HTR-8/SVneo (cell line): ENCODE measurements at places on chromosomes 12 and 14.
A peak's percentile ranks its signal among the peaks of the same experiment; 100 is the strongest.

DNA sequence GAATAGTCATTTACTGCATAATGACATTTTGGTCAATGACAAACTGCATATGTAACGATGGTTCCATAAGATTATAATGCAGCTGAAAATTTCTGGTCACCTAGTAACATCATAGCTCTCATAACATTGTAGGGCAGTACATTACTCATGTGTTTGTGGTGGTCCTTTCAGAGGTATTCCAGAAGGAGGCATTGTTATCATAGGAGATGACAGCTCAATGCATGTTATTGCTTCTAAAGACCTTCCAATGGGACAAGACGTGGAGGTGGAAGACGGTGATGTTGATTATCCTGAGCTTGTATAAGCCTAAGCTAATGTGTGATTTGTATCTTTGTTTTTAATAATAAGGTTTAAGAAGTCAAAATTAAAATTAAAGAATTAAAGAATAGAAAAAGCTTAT, 43.8 kb upstream of the TSPAN11 start:
- DNase-seq = no peak

- no peak for DNase-seq
Measured at GRCh38 chr12:47990351-47991105, 13.7 kb downstream of the COL2A1 start.

DNA sequence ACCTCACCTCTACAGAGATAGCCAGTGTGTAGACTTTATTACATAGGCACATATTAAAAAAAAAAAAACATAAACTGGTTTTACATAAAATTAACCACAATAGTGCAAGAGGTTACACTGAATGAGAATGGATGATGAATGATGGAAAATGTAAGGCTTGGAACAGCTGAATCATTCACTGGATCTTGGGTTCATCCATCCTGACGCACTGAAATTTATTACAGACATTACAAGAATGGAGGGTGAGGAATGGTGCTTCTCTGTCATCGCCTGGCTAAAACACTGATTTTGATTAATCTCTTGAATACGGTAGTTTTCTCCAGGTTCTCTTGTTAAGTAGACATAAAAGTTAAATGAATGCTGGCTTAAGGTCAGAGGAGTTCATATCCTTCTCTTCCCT, 40.0 kb upstream of the GTF2A1 start:
- DNase-seq = no peak

DNA sequence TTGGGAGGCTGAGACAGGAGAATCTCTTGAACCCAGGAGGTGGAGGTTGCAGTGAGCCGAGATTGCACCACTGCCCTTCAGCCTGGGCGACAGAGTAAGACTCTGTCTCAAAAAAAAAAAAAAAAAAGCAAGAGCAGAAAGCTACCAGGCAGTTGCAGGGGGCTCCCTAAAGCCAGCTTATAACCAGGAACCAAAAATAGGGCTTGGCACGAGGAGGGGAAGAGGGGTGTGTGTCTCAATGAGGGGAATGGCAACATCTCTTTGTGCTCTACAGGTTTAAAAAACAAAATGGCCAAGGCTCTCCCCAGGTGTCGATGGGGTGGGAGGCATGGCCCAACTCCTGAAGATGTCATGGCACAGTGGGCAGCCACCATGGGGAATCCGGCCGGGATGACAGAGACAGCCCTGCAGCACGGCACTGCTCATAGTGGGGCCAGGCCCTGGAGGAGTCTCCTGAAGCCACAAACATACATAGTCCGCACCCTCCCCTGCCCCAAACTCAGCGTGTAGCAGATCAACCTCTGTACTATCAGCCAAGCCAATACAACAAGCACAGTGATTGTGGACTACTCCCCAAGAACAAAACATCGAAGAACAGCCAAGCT, 16.0 kb upstream of the EIF5 start:
- no peak for DNase-seq

DNA sequence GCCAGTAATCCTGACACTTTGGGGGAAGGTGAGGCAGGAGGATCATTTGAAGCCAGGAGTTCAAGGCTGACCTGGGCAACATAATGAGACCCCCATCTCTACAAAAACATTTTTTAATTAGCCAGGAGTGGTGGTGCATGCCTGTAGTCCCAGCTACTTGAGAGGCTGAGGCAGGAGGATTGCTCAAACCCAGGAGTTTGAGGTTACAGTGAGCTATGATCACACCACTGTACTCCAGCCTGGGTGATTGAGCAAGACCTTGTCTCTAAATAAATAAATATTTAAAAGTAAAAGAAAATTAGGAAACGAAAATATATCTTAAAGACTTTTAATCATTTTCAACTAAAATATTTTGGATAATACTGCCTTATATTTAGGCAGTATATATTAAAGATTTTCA, 25.9 kb downstream of the CKB start:
- DNase-seq = no peak

- DNase-seq = no peak
Measured at GRCh38 chr12:47863467-47863866, 41.3 kb downstream of the VDR start.

DNA sequence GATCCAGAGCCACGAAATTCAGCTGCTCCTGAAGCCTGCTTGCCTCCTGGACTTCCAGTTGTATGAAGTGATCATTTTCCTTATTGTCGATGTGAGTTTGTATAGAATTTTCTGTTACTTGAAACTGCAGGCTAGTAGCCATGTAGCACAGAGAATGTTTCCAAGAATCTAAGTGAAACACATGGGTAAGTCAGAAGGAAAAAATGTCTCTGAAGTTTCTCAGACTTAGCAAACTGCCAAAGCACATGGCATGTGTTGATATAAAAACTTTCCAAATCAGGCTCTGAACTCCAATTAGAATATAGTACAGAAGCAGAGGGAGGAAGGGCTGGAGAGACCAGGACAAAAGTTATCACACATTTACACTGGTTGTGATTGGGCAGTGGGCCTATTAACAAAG, 9.8 kb upstream of the PCNX1 start:
- no peak for DNase-seq

DNA sequence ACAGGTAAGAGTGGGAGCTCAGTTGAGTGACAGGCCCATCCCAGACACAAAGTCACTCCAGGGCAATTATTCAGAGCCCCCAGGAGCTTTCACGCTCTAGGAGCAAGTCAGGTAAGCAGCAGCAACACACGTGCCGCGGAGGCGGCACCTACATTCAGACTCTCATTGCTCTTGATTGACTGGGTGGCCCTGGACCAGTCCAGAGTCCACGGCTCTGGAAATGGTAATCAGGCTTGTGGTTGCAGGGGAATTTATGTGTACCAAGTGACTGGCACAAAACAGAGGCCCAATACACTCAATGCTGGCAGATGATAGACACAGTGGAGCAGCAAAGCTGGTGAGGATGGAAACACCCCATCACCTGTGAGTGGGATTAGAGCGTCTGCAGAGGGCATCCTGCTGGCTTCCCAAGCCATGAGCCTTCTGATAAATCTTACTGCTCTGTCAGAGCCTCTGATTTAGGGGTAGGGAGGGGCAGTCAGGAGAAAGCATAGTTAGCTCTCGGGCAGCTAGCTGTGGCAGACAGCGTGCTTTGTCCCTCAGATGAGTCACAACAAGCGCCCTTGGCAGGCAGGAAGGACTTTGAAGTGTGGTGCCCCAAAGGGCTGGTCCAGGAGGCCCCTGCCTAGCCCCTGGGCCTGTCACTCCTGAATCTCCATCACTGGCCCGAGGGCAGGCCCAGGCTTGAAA, 344.7 kb downstream of the CACNA1C start:
- DNase-seq = peak; percentile 46

DNA sequence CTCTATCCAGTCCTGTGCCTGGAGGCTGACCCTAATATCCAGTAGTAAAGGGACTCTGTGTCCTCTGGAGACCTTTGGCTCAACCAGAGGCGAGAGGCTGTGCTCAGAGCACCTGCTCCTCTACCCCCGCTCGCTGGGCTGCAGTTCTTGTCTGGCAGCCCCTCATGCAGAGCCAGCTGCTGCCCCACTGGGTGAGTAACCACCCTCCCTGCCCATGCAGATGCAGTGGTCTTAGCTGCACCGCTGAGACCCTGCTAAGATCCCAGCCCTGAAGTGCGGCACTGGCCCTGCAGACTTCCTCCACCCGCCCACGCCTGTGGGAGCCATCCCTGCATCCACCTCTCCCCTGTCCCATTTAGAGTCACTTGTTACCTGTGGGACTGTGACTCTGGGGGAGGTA, 347.5 kb upstream of the SFSWAP start:
- no peak for DNase-seq

DNA sequence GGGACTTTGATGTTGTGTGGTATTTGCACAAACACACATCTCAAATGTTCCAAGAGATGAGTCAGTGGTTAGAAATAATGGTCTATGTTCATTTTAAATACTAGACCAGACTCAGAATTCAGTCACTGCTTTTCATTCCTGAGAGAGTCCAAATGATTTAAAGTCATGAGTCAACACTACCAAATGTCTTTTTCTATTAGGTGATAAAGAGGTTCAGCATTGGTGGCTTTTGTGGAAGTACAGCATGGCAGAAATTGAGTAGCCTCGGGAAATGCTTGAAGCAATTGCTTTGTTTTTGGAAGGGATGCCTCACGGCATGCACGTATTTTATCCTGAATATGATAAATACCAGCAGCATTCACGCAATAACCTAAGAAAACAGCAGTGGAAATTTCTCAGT, 115.7 kb downstream of the DIO2 start:
- DNase-seq = peak; percentile 42

DNA sequence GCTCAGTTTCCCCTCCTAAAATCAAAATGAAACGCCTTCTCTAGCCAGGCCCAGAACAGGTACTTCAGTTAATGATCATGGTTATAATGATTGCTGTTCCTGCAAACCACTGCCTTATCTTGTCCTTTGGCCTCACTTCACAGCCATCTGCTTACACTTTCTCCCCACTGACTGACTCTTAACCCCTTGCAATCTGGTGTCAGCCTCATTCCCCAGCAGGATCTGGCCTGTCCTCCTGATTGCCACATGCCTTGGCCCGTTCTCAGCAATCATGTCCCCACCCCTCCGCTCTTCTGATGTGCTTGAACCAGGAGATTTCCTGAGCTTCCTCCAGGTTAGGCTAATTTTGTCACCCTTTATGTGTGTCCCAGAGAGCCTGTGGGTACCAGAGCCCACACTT, 64.5 kb downstream of the KCNA1 start:
- DNase-seq = no peak

DNA sequence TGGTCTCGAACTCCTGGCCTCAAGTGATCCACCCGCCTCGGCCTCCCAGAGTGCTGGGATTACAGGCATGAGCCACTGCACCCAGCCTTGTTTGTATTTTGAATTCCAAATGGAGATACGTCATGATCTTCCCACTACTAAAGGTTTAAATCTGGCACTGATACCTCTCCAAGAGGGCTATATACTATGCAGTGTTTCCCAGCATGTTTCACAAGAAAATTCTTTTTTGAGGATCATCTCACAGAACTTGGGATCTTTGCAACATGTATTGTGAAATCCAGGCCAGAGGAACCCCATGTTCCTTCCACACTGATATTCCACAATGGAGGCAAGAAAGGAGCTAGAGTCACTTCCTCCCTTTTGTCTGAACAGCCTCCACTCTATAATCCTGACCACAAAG, 112.7 kb downstream of the NT5DC3 start:
- no peak for DNase-seq

DNA sequence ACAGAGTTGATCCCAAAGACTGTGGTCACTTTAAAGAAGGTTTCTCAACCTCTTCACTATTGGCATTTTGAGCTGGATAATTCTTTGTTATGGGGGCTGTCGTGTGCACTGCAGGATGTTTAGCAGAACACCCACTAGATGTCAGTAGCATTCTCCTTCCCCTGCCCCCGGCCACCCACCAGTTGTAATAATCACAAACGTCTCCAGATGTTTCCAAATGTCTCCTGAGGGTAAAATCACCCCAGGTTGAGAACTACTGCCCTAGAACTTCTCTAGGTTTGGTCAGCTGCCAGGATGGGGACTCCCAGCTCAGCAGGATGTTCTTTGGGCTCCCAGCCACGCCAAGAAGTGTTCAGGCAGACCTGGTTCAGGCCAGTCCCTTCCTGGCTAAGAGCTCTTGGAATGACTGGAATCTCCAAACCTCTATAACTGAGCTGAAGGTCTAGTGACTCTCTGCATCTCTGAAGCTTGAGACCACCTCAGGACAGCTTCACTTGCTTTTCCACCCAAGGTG, 12.5 kb upstream of the AJUBA start:
- no peak for DNase-seq

DNA sequence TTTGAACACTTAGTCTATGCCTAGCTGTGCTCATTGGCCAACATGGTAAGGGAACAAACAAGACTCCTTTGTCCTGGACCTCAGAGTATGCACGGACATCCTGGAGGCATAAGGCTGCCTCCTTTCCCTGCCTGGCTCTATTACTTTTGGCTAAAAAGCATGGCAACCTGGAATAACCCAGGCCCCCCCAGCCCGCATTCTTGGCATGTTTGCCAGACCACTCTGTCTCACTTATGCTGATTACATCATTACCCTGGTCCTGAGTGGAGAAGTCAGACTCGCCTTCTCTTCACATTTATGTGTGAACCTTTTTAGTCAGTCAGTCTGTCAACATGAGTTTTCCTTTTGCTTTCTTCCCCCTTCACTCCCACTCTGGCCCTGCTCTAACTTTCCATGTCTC, 58.0 kb upstream of the ELK3 start:
- peak; percentile 50 for DNase-seq

- no peak for DNase-seq
Measured at GRCh38 chr12:97681612-97682504, 219.3 kb downstream of the RMST start.

GRCh38 chr14:95156161-95157047, 925 bp downstream of the DICER1 start:
- DNase-seq = peak; percentile 17

DNA sequence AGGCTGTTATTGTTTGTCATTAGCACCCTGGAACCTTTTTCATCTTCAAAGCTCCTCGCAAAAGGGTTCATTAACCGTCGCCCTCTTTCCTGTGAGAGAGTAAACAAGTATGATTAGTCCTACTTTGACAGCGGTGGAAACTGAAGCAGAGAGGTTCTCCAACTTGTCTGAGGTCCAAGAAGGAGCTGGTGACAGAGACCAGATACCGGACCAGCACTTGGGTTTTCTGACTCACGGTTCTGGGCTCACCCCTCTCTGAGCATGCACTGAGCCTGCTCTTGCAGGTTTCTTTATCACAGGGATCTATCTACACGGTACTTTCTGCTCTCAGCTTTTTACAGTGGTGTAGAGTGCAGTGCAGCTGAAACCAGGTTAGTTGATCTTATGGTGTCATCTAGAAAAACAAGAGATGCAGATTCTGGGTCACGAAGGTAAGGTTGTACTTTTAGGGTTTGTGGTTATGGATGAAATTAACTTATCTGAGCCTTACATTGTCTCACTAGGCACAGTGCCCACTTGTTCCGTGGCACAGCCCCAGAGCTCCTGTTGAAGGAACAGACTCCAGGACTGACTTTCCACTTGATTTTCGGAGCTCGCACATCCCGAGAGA, 62.1 kb downstream of the PPP2R5C start:
- DNase-seq = no peak

GRCh38 chr12:10968765-10969456, 17.8 kb downstream of the TAS2R50 start:
- peak; percentile 36 for DNase-seq

DNA sequence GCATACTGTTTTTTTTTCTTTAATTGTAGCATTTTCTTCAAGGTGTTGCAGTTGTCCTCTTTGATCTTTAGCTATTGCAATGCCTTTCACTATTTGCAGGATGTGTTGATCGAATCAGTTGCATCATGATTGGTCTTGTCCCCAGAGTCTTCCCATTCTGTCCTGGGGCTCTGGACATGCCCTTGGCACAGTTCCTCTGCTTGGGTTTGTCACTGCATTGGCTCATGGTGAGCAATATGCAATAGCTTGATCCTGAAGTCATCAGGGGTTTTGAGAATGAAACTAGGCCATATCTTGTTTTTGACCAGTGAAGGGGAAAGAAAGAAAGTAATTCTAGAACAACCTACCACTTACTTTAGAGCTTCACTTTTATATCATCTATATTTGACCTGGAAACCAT, 281.5 kb downstream of the TMEM117 start:
- DNase-seq = no peak

- no peak for DNase-seq
Measured at GRCh38 chr14:93136009-93136408, 20.3 kb upstream of the ITPK1 start.
